NCI-H1092 (cell line): ENCODE measurements at places on chromosomes 16 and 17.

DNA sequence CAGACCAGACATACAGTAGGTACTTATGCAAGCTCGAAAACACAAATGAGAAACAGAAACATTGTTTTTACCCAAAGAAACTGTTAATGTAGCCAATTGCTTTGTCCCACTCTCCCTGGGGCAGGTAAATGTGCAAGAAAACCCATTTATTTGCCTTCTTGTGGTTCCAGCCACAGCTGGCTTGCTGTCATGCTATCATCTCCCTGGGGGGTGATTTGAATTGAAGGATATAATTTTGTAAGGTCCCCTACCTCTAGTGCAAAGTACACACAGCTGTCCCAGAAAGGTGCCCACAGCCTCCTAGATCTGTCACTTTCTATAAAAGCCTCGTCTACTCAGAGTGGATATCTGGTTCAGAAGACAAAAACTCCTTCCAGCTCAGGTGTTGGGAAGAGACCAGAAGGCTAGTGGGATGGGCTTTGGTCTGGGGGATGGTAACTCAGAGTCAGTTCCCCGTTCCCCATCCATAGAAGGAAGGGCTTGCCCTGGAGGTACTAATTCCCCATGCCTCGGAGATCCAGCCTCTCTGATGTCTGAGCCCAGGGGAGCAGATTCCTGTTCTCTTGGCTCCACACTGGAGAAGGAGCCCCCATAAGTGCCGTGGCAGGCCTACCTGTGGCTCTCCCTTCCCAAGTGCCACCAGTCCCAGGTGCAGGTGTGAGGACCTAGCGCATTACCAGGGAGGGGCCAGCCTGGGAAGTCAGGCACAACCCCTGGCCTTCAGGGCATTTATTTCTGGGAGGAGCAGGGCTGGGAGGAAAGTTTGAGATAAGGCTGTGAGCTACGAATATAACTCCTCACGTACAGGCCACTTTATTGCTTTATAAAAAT lies 2.4 kb upstream of the PRR15L start:
- DNase-seq: peak; percentile 17

- no peak for DNase-seq
These were observed 19.5 kb upstream of the MED13 start for GRCh38 chr17:62084585-62084984.

- DNase-seq: no peak
These were observed 46.0 kb downstream of the HNF1B start for GRCh38 chr17:37698911-37699255.

DNA sequence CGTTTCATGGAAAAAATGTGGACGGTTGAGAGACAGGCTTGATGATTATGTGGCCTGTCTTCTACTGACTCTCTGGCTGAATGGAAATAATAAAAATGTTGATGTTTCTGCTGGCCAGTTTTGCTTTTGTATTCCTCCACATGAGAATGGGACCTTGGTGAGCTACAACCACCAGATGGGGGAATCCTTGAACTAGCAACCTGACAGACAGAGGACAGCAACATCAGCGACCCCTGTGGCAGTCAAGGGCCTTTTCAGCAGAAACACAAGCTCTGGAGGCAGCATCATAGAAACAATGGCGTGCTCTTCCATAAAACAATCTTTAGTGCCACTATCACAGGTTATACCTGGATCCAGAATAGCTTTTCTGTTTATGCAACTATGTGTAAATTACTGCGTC lies 84.0 kb upstream of the ATP2A3 start:
- DNase-seq: no peak

DNA sequence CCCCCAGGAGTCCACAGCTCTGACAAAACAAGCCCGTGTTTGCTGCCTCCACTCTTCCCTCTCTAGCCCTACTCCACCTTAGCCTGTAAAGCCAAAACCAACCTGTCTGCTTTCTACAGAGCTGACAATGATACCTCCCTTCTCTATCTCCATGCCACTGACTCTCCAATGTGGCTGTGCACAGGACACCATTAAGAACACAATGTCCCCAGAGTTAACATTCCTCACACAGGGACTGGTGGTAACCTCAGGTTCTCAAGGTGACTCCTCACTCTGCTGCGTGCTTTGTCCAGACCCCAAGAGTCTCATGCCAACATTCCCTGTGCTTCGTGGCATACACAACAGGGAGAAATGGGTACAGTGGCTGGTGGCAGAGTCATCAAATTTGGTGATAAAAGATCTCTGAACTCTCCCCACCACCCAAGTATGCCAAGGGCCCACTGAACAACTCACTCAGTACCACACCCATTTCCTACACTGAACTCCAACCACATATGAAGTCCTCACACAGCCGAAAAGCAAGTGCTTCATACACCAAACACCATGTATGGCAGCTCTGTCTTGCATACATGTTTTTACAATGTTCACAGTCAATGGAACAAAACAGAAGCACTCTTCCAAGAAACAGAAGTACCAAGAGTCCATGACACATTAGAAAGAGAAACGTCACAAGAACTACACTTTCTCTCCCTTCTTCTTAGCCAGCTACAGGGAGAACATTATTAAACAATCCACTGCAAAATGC lies 21.1 kb downstream of the CSNK2A2 start:
- DNase-seq: no peak

DNA sequence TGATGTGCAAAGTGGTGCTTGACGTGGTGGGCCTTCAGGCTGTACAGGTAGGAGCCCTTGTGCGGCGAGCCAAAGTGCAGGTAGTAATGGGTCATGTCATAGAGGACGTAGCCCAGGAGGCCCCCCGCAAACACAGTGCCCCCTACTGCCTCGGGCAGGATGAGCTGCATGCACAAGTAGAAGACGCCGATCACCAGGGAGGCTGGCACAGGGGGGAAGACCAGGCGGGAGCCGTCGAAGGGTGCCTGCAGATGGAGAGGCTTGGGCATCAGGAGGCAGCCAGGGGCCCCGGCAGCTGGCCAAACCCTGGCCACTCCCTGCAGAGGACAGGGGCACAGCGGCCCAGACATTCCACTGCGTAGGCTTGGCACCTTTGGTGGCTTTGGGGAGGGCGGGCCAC lies 15.7 kb upstream of the MLKL start:
- DNase-seq: no peak

DNA sequence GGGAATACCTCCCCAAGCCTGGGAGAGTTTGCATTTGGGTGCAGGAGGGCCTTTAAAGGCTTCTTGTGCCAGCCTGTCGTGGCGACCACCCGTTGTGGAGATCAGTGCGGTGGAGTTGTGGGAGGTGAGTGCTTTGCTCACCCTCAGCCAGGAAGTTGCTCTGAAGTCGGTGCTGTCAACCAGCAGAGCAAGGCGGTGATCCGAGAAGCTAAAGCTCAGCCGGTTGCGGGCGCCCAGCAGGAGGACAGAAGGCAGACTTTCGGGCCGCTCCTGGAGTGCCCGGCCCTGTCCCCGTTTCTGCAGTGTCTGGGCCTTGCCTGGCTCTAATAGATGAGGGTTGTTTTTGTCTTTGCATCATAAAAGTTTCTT lies 1.4 kb downstream of the UBE2I start:
- no peak for DNase-seq

DNA sequence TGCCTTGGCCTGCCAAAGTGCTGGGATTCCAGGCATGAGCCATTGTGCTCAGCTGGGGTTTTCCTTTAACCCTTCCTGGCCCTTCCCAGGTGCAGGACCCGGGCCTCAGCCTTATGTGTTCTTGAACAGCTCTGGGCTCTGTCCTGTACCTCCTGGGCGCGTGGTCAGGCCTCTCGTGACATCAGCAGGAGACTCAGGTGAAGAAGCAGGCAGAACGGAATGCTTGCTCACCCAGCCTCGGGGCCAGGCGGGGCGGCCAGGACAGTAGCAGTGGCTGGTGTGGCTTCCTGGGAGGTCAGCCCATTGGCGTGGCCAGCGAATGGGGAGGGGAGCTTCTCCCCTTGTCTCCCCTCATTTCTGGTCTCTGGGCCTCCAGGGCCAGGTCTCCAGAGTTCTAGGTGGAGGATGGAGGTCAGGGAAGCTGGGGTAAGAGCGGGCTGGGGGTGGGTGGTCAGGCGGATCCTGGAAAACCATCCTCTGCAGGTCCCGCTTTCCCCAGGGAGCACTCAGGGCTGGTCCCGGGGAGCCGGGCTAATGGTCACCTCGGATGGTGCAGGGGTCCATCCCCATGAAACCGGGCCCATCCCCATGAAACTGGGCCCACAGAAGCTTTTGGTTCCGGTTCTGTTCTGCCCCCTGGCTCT lies 281.5 kb downstream of the SEC14L1 start:
- DNase-seq: no peak

DNA sequence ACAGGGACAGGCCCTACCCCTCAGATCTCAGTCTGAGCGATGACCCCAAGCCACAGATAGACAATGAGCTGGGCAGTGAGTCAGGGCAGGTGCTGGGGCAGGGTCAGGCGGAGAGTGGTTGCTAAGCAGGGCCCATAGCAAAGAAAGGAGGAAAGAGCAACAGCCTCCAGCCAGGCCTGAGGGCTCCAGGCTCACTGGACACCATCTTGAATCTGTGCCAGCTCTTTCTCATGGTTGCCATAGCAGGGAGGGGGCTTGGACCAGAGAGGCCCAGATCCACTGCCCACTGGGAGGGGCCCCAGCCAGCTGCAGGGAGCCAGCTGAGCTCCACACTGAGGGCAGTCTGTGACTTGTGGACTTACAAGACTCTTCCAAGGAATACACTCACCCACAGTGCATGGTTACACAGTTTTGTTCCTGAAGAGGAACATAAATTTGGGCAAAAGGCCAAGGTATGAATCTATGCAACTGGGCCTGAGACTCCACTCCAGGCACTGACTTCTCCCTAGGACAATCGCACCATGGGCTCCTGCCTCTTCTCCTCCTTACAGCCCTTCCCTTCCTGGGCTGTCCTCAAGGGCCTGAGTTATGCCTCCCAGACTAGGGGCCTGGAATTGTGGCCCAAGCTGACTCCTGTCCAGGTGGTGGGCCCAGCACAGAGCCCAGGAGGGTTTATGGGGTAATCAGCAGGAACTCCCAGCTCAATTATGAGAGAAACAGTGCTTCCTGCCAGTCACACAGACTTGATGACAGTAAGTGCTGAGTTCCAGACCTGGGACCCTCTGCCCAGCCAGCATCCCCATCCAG lies 59.9 kb downstream of the BEAN1 start:
- DNase-seq: no peak

GRCh38 chr17:76458580-76459490 lies 5.9 kb upstream of the UBE2O start:
- peak; percentile 37 for DNase-seq

GRCh38 chr17:75629157-75629556 lies 4.1 kb upstream of the SMIM5 start:
- no peak for DNase-seq

DNA sequence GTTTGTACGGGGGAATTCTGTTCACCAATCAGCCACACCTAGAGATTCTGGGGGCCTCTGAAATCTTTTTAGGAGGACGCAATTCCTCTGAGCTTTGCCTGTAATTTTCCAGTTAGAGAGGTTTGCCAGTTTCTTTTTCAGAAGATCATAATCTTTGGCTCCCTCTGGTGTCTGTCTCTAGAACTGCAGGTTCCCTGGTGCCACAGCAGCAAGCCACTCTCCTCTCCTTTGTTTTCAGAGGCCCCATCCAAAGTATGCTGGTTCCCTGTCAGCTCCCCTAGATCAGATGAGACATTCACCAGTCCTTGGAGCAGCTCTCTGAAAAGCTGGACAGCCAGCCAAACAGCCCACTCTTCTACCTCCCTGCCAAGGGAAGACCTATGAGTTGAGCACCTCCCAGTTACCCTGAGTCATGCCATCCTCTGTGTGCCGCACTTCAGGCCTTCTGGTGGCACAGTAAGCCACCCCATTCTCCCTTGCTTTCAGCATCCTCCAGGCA lies 36.1 kb downstream of the RNF112 start:
- peak; percentile 52 for DNase-seq

GRCh38 chr16:9378876-9379275 lies 287.4 kb downstream of the HAPSTR1 start:
- no peak for DNase-seq

DNA sequence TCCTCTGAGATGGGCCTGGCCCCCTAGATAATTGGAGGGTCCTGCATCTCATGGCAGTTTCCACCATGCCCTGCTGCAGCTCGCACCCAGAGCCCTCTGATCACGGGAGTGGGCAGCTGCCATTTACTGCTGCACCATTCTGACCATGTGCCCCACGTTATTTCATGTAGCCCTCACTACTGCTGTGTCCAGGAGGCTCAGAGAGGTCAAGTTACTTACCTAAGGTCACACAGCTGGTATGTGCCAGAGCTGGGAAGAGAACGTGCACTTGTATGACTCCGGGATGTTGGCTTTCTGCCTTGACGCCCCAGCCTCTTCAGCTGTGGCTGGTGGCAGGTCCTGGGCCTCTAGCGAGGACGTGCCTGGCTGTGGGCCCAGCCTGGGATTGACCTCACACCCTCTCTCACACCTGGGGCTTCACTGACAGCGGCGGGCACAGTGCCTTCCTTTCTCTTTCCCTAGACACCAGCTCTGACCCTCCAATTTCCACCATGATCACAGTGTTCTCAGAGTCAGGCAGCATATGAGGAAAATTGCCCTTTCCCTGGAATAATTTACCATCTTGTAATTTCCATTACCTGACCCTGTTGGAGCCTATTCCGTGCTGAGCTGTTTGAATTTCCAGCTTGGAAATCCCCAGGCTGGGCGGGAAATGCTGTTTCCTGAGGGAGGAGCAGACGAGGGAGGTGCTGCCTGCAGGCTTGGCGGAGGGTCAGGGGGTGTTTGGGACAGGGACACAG lies 18.5 kb upstream of the DOC2B start:
- DNase-seq: no peak

GRCh38 chr16:53740476-53740875 lies 36.5 kb downstream of the FTO start:
- no peak for DNase-seq

GRCh38 chr17:34126965-34127364 lies 128.1 kb upstream of the CCL2 start:
- DNase-seq: no peak

DNA sequence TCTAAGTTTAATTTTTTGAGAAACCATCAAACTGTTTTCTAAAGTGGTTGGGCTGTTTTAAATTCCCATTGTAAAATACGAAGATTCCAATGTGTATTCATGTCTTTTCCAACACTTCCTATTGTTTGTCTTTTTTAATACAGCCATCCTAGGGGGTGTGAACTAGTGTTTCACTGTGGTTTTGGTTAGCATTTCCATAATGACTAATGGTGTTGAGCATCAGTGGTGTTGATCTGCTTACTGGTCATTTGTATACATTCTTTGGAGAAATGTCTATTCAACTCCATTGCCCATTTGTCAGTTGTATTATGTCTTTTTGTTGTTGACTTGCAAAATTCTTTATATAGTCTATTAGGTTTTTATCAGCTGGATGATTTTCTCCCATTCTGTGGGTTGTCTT lies 239.2 kb upstream of the AXIN2 start:
- no peak for DNase-seq

DNA sequence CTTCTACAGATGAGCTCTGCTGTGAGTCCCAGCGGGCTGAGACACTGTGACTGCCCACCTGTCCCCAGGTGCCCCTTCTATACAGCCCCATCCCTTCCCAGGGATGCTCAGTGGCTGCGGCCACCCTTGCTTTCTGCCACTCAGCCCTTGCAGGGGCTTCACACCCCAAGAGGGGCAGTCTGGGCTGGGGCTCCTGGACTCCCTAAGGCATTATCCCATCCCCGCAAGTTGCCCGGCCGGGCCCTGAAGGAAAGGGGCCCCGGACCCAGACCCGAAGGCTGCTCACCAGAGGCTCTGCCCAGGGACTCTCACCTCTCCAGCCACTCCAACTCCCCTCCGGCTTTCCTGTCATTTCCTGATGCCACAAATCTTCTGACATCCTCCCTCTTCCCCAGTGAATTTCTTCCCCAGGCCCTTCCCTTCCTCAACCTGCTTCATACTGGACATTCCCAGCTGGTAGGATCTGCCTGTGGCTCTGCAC lies 88.5 kb upstream of the TOB1 start:
- no peak for DNase-seq
